Mesothelial cell of epicardium (in vitro differentiated cells): ENCODE measurements at places on chromosomes 5 and 9.

DNA sequence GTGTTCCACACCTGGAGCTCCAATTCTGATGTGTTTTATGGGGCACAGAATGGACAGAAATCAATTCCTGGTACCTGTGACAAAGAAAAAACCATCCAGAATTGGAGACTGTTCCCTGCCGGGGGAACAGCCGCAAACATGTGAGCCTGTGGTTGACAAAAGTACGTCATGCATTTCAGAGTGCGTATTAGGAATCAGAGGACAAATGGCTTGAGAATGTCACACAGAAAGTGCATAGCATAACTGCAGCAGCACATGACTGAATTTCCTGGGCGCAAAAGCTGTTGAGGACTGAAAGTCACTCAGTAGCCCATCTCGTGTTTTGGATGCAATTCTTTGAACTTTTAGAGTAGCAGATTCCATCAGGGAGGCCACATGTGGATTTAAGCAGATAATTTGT lies 85.1 kb downstream of the TRIO start:
- DNase-seq = no peak

DNA sequence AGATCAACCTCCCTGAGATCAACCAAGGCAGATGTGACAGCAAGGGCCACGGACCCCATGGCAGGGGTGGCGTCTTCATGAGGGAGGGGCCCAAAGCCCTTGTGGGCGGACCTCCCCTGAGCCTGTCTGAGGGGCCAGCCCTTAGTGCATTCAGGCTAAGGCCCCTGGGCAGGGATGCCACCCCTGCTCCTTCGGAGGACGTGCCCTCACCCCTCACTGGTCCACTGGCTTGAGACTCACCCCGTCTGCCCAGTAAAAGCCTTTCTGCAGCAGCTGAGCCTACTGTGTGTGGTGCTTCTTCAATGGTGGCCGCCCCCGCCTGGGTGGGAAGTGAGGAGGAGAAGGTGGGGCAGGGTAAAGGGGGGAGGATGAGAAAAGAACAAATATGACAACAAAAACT lies 8.3 kb downstream of the GPX3 start:
- DNase-seq = no peak

GRCh38 chr5:127396490-127397155 lies 106.0 kb downstream of the MEGF10 start:
- no peak for DNase-seq

- DNase-seq = no peak
These were observed 740.2 kb upstream of the DMAC1 start for GRCh38 chr9:8539681-8540197.
